ENCODE measurements at places on chromosomes 4 and X.

DNA sequence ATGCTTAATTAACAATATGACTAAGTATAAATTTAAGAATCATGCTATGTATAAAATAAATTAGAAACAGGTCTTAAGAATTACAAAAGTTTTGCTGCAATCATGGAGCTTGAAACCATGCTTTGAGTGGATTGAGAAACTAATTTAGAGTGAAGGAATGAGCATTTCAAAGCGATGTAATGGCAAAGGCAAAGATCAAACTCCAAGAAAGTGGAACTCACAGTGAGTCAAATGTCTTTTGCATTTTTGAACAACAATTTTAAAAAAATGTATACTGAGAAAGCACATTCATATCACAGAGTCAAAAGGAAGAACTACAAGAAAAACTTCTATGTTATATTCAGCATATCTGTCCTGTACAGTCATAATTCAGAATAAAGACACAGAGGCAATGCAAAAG, 6.6 kb downstream of the GPRIN3 start:
- no peak for DNase-seq

- no peak for DNase-seq
These were observed 80.4 kb downstream of the PTTG2 start for GRCh38 chr4:38040619-38041018.

DNA sequence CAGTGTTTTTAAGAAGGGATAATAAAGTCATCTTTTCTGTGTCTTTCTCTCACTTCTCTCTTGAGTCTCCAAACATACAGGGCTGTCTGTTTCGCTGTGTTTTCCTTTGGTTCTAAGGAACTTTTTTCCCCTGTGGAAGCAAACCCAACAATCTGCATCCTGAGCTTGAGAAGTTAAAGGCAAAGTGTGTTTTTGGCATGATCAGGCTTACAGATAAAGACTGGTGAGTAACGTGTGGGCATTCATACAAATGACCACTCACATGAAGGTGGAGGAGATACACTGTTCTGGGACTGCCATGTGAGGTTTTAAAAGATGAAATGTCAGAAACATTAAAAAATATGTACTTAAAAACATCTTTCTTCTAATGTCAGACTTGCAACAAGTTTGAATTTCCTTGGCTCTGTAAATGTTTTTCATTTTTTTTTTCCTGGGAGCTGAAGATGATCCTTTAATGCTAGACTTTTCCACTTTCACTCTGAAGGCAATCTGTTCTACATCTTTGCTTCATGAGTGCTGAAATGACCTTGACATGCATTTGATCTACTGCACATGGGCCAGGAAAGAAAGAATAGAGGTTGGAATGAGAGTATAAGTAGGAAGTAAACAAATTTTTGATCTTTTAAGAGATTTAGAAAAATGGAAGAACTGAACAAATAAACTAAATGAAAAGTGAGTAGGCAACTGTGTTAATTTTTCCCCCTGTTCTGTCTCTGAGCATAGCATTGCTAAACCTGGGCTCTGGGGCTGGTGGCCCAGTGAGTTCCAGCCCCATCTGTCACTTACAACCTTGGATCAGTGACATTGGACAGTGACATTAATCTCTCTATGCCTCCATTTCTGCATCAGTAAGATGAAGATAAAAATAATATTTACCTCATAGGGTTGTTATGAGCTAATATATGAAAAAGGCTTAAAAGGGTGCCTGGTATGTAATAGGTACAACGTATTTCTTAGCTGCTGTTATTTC, 151.1 kb upstream of the TBC1D9 start:
- DNase-seq, result no peak

- DNase-seq, result no peak
These were observed 53.0 kb upstream of the SORCS2 start for GRCh38 chr4:7139167-7139982.

- no peak for DNase-seq
These were observed 93.5 kb downstream of the SEL1L3 start for GRCh38 chr4:25769251-25769650.

DNA sequence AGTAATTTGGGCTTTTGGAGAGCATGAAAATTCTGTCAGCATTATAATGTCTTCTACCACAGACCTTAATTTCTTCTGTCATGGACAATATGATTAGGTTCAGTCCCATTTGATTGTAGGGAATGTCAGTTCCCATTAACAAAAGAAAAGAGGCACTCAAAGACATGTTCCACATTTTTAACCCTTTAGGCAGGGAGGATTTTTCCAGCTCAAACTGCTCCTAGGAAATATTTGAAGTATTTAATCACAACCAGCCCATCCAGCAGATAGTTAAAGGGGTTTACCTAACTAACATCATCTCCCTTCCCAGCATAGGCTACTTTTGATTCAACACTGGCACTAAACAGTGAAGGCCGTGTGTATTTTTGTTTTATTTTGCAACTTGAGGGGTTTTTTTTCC, 256.0 kb downstream of the DHX15 start:
- DNase-seq, result no peak

DNA sequence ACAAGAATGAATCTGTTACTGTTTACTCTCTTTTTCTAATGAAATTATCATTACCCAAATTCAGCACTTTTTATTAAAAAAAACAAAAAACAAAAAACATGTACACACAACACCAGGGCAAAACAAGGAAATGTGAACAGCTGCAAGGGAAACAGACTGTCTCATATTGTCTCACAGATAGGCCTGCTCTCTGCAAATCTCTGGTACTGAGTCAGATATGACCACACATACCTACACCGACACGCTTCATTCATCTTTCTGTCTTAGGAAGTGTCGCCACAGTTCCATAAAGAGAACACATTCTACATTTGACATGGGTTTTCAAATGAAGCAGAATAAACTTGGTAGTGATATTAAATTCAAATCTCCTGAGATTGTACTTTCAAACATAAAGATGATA, 92.2 kb upstream of the GPR34 start:
- no peak for DNase-seq

DNA sequence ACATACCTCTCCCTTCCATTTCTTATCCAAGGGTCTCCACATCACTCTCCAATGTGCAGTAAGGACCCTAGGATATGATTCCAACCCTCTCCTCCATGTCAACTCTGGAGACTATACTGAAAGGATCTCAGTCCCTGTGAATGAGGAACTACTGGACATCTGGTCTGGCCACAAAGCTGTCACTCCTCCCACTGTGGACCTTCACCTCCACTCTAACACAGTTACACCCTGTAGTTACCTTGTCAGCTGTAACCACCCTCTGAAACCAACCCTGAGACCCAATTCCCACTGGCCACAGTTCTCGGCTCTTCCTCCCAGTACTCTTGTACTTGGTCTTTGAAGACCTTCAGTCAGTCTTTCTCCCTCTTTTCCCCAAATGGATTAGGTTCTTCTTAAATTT, 2.9 kb downstream of the TMEM128 start:
- DNase-seq, result no peak

DNA sequence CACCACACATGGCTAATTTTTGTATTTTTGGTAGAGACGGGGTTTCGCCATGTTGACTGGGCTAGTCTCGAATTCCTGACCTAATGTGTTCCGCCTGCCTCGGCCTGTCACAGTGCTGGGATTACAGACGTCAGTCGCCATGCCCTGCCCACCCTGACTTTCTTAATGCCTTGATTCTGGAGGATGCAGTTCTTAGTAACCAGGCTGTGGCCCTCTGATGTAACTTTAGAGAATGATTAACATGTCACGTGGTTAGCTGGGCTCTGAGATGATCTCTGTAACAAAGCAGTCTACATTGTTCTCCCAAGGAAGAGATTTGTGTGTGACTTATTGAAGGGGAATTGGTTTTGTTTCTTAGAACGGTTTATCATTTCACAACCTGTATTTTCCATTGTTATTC, 30.6 kb downstream of the ANK2 start:
- no peak for DNase-seq

- DNase-seq, result no peak
These were observed 60.0 kb downstream of the SMC1A start for GRCh38 chrX:53362449-53362848.

DNA sequence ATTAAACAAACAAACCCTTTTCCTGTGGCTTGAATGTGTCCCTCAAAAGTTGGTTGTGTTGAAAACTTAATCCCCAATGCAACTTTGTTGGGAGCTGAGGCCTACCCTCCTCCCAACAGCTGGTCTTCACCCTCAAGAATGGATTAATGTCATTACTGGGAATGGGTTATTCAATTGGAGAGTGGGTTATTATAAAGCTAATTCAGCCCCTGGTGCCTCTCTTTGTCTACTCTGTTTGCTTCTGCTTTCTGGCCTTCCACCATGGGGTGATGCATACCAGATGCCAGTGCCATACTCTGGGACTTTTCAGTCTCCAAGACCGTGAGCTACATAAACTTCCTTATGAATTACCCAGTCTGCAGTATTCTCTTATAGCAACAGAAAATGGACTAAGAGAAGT, 706.5 kb downstream of the CCSER1 start:
- DNase-seq, result no peak

DNA sequence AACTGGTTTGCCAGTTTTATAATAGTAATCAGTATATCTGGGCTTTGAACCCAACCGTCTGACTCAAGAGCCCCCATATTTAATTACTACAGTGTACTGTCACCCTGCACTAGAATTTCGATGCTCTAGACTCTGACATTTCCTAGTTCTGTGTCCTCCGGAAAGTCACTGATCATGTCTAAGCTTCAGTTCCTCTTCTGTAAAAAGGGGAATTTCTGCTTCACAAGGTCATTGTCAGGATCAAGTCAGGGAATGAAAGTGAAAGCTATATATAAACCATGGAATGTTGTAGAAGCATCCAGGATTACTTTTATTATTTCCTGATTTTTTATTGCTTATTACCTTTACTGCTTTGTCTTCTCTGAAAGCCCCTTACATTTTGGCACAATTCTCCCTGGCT, 4.0 kb upstream of the KCNIP4 start:
- no peak for DNase-seq

GRCh38 chr4:67512501-67512900, 32.8 kb downstream of the CENPC start:
- no peak for DNase-seq

GRCh38 chr4:155603360-155603891, 63.2 kb upstream of the GUCY1A1 start:
- DNase-seq, result no peak

- DNase-seq, result no peak
These were observed 113.6 kb upstream of the TEX13C start for GRCh38 chrX:125205918-125206665.

DNA sequence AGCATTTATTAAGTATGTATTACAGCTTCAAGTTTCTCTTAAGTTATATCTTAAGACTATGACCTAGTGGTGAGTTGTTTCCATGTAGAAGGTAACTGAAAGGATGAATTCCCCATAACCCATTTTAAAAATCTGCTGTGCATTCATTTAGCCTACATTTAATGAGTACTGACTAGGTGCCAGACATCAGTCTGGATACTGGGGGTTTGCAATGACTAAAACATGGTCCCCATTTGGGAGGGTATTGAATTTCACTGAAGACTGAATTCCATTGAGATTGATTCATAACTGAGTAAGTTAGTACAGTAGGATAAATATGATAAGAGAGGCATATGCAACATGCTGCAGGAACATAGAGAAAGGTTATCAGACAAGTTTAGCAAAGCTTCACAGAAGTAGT, 241.5 kb downstream of the FRAS1 start:
- DNase-seq, result no peak

DNA sequence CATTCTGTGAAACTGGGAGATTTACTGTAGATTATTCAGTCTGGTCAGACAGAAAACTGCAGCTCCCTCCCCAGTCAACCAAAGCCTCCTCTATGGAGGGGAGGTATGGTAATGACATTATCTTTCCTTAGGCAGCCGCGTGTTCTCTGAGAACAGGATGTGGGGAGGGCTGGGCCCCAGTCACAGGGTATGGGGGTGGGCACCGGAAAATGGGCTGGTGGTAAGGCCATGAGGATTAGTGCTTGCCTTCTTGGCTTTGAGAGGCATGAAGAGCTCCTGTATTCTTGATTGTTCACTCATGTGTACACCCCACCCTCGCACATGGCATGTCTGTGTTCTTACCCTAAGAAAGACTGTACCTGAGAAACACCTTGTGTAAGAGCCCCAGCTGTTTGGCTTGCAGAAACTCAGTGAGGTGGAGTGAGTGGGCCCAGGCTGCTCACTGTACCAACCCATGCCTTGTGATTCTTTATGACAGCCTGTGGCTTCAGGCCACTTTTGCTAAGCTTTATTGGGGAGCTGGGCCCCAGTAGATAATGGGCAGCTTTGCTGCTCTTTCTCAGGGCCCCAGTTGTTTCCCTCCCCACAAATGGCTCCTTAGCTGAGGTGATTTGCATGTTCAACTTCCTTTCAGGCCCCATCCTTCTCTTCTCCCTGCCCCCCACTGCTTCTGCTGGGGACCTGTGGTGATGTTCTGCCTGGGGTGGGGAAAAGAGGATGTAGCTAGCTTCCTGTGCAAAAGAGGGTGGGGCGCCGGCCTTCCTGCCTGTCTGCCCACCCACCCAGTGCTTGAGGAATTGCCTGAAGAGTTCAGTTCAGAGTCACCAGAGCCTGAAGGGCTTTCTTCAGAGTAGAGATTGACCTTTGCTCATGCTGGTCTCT, 30.7 kb downstream of the MSN start:
- no peak for DNase-seq

GRCh38 chrX:118718737-118719136, 8.7 kb upstream of the IL13RA1 start:
- DNase-seq, result no peak

DNA sequence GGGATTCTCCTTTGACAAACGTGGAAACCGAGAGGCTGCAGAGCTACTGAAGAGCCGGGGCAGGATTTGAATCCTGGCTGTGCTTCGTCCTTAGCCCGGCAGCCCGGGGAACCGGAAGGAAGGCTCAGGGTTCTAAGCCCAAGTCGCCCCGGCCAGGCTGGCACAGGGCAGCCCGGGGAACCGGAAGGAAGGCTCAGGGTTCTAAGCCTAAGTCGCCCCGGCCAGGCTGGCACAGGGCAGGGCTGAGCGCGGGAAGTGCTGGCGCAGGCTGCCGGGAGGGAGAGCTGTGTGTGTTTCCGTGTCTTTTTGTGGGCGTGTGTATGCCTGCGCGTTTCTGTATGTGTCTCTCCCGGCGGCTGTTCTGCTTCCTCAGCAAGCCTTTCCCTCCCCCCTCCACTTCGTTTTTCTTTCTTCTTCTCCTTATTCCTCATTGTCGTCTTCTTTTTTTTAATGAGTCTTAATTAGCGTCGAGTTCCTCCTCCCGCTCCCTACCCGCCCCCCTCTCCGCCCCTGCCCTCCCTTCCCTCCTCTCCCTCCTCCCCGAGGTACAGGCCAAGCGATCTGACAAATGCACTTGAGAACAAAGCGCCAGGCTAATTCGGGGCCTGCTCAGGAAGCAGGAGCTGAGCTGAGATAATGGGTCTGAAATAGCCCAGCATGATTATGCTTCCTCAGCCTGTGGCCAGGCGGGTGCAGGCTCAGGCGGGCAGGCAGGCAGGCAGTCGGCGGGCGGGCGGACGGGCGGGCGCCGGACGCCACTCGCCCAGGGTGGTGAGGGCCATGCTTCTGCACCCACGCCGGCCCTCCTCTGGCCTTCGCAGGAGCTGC, 65.9 kb downstream of the EFNB1 start:
- no peak for DNase-seq

DNA sequence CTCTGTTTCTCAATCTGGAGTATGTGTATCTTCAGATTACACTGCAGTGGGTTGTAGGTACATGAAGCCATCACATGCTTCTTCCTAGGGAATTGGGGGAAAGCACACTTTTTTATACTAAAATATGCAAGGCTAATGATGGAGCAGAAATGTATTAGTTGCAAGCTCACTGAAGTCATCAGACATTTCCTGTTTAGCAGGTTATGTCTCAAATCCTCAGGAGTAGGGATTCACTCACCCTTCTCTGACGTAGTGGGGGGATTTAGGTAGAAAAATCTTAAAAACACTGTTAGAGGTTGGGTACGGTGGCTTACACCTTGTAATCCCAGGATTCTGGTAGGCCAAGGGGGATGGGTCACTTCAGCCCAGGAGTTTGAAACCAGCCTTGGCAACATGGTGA, 128.4 kb upstream of the GPC4 start:
- no peak for DNase-seq

Measured in D721Med (cell line).